ENCODE measurements at places on chromosomes 1 and 21.

- no peak for DNase-seq
These were observed 32.4 kb upstream of the CTTNBP2NL start for GRCh38 chr1:112363636-112364035.

- no peak for DNase-seq
These were observed 556.4 kb downstream of the KIF26B start for GRCh38 chr1:245710961-245711903.

DNA sequence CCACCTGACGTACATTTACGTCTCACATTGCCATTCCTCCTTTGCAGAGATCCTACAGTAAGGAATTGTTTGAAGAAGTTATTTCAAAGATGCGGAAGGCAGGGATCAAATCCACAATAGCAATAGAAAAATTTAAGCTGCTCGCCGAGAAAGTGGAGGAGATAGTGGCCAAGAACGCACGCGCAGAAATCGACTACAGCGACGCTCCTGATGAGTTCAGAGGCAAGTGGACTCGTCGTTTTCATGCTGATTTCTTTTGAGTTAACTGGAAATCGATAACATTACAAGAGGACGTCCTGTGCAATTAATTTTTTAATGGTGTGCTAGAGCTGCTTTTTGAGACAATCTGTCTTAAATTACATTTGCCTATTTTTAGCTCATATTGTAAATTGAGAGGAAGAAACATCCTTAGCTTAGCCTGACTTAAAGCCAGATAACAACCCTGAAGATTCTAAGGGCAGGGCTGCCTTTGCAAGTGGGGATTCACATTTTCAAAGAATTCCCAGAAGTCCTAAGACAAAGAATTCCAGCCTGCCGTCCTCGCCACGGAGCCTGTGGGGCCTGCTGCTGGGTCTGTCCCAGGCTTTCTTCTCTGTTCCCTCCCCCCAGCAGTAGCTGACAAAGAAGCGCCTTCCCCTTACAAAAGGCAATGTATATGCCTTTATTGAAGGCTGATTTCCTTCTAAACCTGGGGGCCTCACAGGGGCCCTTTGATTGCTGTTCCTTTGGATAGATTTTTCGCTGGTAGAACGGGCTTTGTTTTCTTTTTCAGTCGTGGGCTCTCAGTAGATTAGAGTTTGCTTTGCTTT is 31.6 kb upstream of the KIF1B start:
- DNase-seq = no peak

- DNase-seq = no peak
These were observed 120.0 kb upstream of the RRP15 start for GRCh38 chr1:218164930-218165700.

DNA sequence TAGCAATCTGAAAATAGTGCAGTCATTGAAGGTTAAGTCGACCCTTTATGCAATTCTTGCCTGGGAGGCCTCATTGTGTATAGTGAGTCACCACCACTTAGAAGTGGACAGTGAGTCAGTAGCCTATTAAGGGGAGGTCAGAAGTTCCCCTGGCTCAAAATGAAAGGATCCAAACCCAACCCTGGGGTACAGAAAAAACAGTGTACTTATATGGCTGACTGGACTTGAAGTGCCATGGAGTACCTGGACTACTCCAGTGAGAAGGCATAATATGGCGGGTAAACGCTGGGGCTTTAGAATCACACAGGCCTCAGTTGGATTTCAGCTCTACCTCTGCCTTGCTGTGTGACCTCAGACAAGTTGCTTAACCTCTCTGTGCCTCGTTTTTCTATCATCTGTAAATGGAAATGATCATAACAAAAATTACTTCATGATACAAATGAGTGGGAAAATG is 2.2 kb upstream of the BCL9 start:
- peak; percentile 47 for DNase-seq
